ENCODE measurements at places on chromosomes 3 and 15.

DNA sequence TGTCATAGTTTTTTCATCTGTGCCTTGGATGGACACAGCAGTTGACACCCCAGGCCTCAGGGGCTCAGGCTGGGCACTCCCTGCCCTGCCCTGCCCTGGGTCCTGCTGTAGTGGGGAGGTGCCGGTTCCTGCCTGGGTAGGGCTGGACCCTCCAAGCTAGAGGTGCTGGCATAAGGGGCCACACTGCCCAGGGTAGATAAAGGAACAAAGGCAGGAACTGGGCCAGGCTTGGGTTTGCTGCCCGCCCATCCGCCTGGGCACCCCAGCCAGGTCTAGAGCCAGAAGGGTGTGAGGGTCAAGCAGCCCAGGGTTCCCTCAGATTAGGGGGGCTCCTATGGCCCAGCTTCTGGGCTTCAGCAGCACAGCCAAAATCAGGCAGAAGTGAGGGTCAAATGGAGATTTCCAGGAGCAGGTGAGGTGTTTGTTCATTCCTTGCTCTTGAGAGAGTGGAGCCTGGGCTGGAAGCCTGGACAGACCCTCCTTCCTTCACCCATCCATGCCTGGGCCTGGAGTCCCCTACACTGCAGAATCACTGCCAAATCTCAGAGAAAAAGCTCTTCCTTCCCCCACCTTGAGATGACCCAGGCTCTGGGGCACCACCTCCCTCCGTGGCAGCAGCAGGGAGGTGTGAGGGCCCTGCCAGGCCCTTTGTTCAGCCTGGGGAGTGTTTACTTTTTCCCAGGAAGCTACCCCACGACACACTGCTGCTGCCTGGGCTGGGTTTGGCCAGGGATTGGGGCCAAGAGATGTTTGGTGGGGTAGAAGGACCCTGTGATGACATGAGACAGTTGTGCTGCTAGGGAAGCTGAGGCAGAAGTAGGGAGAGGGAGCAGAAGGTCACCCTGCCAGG lies 7.1 kb downstream of the SEMA3F start:
- no peak for DNase-seq

GRCh38 chr3:108430540-108430939 lies 79.9 kb downstream of the MYH15 start:
- no peak for DNase-seq

DNA sequence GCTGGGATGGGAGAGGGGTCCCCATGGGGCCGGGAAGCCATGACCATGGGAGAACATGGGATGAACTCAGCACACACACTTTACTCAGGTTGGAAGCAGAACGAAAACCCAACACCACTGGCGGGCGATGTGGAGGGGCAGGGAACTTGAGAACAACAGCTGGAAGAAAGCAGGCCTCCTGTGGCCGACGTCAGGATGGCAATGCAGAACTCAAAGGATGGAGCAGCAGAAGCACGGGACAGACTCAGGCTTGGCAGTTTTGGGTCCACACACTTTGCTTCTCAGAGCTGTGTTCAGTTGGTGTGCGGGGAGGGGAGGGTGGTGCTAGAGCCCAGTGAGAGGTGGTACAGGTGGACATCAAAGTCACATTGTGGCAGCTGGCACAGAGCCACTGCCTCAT lies 80.7 kb downstream of the SEC22A start:
- DNase-seq = no peak

DNA sequence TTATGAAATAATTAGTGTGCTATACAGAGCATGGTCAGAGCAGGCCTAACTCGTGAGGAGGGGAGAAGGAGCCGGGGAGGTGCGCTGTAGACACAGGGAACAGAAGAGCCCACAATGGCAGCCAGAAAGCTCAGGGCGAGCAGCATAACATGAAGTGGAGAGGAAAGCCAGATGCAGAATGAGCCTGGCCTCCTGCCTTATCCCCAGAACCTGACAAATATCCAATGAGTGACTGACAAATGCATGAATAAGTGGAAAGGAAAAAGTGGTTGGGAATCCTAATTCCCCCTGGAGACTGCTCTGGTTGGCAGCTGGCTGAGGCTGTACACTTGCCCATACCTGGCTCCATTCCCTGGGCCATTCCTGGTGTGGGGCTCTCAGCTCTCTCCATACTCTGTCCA lies 9.2 kb upstream of the MST1R start:
- DNase-seq = no peak

- DNase-seq = no peak
These were observed 8.9 kb downstream of the IQSEC1 start for GRCh38 chr3:13064159-13064868.

GRCh38 chr3:187795207-187795960 lies 50.1 kb upstream of the BCL6 start:
- no peak for DNase-seq

Data from effector CD4-positive, alpha-beta T cell (primary cell).